ENCODE measurements at places on chromosomes 7 and 10. TPM values are rescaled to one million over a fixed set of nuclear protein-coding genes. Genes with fewer than 3 reads are reported as not detected.

The IDI2 gene
- total RNA-seq, result not detected

DNA sequence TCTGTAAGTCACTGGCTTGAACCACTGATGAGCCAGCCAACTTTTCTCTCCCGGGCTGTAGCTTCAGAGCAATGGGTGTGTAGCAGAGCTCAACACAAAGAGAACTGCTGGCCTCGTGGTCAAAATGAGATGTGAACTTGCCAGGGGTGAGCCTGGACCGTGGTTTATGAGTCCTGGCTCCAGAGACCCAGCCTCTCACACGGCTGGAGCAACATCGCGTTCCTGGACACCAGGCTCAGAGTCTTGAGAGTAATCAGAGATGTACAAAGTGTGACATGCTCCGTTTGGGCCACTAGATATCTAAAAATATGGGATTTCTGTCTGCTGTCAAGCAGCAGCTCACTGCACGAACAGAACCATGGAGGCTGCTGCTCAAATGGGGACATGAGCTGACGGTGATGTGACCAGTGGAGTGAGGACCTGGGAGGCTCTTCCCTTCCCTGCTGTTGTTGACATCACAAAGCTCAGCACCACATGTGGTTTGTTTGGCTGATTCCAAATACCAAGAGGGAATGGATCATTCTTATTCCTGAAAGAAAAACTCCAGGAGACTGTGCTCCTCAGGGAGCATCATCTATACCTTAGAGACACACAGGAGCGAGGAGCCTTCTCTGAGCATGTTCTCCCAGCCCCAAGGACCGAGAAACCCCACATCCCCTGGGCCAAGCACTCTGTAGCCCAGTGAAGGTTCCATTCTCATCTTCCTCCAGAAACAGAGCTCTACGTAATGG lies 9.2 kb upstream of the SVIL start:
- no peak for DNase-seq

DNA sequence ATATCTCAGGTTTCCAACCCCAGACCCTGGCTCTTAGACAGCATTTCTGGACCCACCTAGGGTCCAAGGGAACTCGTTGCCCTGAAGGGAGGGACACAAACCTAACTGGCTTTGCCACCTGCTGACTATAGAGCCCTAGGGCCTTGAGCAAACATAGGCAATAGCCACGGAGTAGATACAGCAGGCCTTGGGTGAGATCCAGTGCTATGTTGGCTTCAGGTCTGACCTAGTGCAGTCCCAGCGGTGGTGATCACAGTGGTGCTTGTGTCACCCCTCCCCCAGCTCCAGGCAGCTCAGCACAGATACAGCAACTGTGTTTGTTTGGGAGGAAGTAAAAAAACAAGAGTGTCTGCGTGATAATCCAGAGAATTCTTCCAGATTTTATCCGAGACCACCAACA lies 9.7 kb upstream of the TNKS2 start:
- DNase-seq, result no peak

DNA sequence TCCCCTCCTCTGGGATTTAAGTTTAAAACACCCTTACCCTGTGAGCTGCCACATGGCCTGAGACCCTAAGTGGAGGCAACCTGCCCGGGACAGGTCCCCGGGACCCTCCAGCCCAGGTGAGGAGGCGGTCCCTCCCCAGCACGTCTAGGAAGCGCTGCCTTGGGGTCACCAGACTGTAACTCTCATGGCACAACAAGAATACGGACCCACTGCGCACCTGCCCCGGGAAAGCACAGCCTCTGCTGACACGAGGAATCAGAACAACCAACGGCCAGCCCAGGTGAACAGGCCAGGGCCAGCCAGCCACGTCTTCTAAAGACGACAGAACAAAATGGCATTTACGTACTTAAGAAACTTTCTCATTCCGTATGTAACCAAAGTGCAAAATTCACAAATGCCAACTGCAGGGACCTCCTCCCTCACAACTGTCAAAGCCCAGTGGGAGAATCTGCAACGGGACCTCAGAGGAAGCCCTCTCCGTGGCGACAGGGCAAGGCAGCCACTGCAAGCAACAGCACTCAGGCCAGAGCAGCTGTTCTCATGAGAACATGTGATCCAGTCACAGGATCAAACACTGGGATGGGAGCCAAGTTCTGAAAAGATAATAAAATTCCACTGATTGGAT lies 208.4 kb downstream of the DIP2C start:
- DNase-seq, result no peak

GRCh38 chr10:46198516-46198915 lies 88.3 kb upstream of the ANTXRL start:
- DNase-seq, result no peak
